DMS153 (cell line): ENCODE measurements at places on chromosomes 12 and 14.

DNA sequence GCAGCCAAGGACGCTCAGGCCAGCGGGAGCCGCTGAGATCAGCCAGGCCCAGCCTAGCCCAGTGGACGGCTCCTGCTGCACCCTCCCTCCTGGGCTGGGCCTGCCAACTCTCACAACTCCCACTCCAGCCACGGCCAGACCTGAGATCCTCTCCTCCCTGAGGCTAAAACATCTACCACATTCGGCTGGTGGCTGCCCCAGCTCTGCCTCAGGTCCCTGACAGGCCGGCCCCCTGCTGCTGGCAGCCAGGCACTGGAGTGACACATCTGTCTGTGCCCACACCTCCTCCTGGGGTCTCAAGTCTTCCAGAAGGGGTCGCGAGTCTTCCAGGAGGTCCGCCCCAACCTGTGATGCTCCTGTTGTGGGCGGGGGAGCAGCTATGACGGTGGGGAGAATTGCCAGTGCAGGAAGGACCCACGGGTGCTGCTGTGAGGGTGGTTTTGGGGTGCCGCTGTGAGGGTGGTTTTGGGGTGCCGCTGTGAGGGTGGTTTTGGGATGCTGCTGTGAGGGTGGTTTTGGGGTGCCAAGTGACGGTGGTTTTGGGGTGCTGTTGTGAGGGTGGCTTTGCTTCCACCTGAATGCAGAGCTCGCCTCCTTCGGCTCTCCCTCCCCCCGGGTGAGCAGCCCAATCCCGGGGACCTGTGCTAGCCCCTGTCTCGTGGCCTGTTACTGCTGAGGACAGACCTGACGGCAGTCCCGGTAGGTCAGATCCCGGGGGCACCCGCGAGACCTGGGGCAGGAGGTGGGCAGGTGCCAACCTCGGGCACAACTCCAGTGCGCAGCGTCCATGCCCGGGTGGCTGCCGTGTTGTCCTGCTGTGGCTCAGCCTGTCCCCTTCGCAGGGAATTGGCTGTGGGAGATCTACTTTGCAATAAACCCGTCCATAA, 27.5 kb upstream of the C14orf180 start:
- no peak for DNase-seq

DNA sequence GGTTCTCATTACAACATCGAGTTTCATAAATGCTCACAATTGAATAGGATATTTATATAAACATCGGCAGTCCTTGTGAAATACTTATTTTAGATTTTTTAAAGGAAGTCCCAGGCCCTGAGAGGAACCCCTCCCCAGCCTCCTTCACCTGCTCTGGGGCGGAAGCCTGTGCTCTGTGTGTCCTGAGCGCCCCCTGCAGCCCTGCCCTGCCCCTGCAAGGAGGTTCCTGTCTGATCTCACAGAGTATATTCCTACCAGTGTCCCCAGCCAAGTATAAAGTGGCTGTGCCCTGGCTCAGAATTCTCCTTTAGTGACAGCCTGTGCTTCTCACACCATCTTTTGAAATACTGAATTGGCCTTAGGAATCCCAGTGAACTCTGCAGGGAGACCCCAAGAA, 659.5 kb downstream of the TMEM121 start:
- DNase-seq: no peak

- no peak for DNase-seq
Observed at GRCh38 chr14:35234012-35234805, 58.0 kb upstream of the PSMA6 start.

GRCh38 chr14:68807987-68808386, 15.1 kb upstream of the ZFP36L1 start:
- no peak for DNase-seq

GRCh38 chr12:56565510-56566101, 44.0 kb downstream of the RBMS2 start:
- peak; percentile 39 for DNase-seq

DNA sequence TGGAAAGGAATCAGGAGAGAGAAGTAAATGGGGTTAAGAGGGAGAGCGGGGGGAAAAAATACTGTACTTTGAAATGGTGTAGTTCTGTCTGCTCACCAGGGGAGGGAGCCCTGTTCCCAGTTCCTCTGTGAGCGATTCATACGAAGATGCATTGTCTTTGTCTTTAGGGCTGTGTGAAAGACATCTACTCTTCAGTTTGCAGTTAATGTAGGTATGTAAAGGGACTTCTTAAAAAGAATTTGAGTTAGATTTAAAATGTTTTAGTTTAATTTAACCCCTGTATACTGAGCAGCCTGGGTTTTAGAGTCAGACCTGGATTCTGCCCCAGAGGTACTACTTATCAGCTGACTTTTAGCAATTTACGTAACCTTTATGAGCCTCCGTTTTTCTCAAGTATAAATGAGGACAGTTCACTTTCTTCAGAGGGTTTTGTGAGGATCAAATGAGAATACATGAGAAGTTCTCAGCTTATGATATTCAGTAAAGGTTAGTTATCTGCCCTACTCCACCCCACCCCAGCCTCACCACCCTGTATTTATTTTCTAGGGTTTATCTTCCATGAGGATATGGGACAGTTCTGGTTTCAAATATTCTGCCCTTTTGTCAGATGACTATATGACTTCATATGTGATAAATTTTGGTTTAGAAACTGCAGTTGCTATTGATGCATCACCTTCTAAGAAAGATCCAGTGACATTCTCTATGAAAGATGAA, 82.5 kb upstream of the EVL start:
- DNase-seq: peak; percentile 3

- peak; percentile 37 for DNase-seq
Observed at GRCh38 chr14:92922883-92923743, at the start of gene CHGA. CHGA (plus strand) TSS chr14:92923150; CDS start chr14:92923360, 210 bp downstream.

DNA sequence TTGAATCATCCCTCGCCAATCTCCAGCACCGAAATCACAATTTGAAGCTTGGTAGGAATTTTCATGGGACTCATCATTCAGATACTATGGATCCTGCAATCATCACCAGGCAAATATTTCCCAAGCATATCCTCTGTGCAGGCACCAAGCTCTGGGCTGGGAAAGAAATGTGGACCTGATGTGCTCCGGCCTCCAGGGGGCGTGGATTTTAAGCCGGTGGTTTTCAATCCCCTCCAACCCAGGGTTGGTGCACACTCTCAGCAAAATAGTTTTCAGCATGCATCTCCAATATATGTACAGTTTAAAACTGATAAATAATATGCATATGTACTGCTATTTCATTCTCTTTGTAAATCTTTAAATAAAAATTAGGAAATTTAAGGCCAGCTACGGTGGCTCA, 98.9 kb downstream of the RBM19 start:
- DNase-seq: no peak

DNA sequence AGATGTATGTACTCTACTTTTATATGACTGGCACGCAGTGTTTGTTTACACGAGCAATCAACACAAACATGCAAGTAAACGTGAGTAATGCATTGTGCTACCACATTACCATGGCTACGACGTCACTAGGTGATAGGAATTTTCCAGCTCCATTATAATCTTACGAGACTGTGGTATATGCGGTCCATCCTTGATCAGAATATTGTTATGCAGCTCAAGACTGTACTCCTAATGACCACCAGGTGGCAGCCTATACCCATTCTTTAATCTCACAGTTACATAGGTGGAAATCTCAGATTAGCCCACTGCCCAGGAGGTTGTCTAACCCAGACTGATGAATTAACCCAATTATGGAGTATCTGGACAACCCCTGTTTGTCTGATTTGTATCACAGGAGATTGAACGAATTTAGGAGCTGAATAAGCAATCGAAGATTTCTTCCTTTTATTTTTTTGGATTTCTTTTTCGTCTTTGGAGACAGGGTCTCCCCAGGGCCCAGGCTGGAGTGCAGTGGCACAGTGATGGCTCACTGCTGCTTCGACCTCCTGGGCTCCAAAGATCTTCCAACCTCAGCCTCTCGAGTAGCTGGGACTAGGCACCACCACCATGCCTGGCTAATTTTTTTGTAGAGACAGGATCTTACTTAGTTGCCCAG, 8.7 kb upstream of the TESPA1 start:
- DNase-seq: peak; percentile 61

GRCh38 chr12:15220451-15220850, 766 bp downstream of the RERG start:
- DNase-seq: no peak

DNA sequence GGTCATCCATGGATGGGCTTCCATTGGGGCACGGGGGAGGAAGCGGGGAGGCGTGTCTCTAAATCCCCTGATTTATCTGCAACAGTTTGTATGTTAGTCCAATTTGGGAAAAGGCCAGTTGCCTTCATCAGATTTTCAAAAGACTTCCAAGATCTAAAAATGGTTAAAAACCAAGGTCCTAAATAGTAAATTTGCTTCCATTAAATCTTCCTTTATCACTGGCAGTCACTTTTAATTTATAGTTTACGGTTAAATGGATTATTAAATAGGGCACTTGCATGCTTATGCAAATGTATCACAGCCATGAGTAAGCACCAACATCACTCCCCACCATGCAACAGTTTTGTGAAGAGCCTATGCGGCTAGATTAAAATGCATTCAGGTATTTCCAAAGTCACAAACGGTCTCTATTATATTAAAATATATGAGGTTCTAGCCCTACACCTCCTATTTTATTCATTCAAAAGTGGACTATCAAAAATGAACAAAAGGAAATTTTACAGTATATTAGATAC, 108.2 kb upstream of the GPHB5 start:
- no peak for DNase-seq

- DNase-seq: peak; percentile 32
Observed at GRCh38 chr14:61322799-61323290, 1.5 kb downstream of the PRKCH start.

GRCh38 chr12:115451151-115451779, 767.3 kb upstream of the TBX3 start:
- DNase-seq: no peak

GRCh38 chr12:65827827-65828231, 3.5 kb downstream of the HMGA2 start:
- DNase-seq: no peak

DNA sequence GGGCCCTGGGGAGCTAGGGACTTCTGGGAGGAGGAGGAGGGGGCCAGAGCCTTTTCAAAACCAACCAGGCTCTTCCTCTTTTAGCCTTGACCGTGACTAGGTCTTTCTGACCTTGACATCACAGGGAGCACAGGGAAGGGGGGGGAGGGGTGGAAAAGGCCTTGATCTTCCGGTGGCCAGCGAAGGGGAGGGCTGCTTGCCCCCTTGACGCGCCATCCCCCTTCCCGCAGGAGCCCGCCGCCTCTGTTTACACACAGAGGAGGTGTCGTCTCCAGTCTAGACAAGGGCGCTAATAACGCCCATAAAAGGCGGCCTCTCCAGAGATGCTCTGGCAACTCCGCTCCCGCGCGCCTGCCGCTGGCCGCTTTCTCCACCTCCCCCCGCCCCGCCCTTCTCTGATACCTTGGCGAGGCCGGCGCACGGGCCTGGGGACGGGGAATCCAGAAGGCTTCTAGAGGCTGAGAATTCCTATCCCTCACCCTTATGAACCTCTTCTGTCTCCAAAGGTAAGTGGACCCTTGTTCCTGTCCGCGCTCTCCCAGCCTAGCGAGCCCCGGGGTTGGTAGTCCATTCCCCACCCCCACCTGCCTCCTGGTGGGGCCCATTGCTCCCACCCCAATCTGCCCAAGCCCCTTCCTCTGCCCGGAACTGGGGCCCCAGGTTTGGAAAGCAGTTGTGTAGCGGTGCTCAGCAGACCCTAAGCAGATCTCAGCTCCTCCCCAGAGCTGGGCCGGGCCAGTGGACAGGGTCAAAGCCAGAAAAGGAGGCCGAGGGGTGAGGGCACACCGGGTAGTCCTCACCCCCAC, 4.9 kb upstream of the HOXC12 start:
- DNase-seq: no peak
